ENCODE measurements at places on chromosomes 2 and 18.

GRCh38 chr2:202290316-202290715 is 24.8 kb downstream of the NOP58 start:
- no peak for DNase-seq

- DNase-seq, result no peak
Measured at GRCh38 chr2:226431288-226431948, 368.2 kb downstream of the IRS1 start.

DNA sequence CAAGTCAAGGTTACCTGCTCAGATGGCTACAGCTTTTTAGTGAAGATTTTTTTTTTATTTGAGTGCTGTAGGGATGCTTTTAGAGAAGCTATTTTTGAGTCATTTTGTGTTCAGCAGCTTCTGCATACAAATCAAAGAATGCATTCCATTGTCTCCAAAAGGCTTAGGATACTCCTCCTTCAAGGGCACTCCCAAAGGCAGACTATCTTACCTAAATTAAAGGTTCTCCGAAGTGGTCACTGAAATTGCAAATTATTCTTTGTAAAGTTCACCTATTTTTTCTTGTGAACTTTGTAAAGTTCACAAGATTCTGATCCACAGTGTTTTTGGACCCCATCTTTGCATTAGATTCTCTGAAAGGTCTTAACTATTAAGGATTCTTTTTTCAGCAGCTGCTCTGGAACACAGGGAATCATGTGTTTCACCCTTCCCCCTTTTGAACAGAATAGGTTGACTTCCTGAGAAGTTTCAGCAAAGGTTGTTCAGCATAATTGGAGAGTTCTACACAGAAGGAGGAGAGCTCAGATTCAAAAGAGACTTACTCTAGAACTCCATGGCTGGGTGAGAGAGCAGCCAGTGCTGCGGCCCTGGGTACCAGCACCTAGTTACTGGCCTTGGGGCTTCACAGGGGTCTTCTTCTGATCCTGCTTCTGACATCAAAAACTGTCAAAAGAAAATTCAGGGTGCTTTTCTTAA is 14.5 kb downstream of the CLIP4 start:
- DNase-seq, result no peak

DNA sequence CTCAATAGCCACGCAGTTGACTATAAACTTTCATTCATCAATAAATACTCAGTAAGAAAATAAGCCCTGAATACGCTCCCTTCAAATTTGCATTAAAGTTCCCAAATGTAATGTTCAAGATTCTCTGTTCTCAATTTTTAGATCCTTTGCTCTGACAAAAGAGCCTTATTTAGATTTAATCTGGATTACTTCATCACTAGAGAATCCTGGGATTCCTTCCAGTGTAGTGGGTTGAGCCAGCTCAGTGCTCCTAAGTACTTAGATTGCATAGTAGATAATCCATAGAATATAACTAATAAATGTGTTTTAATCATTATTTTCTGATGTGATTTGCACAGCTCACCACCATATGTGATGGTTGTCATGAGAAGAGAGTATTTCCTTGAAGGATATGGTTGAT is 1286.2 kb downstream of the SUCLG1 start:
- no peak for DNase-seq

All from CD4-positive, alpha-beta T cell treated with Interleukin-17A for 4 hours (primary cell).